ENCODE measurements at places on chromosomes 7 and 10.

- DNase-seq = no peak
Measured at GRCh38 chr7:115005953-115006352, 84.1 kb downstream of the MDFIC start.

GRCh38 chr7:54161621-54162020 is 380.6 kb upstream of the VSTM2A start:
- DNase-seq = no peak

DNA sequence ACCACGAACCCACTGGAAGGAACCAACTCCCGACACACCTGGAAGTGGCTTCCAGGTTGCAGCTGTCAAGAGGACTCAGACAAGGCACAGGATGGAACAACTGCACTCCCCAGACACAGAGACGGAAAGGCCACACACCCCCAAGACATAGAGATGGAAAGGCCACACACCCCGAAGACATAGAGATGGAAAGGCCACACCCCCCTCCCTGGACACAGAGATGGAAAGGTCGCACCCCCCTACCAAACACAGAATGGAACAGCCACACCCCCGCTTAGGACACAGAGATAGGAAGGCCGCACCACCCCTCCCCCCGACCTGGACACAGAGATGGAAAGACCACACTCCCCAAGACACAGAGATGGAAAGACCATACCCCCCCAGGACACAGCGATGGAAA is 7.6 kb downstream of the ZNF511 start:
- DNase-seq = no peak

DNA sequence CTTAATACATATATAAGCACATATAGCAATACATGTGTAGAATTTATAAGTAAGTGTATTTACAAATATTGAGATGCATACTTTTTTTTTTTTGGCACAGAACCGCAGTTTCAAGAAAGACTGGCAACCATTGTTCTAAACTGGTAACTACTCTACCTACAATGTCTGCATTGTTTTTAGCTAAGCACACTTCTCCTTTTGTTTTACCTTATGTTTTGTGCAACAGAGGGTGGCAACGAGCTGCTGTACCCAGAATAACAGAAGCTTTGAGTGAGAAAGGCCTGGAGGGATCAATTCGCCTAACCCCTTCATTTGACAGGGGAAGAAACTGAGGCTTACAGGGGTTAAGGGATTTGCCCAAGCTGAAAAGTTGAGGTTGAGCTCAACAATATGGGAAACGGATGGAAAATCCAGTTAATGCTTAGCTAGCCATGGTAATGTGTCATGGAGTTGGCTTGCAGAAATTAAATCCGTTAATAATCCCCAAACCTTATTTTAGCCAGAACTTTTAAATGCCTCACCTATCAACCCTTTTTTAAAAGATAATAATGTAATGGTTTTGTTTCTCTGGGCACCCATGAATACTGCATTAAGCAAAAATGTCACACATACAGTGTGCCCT is 25.5 kb downstream of the FZD1 start:
- DNase-seq = no peak

GRCh38 chr10:87760195-87760905 is 57.7 kb downstream of the ATAD1 start:
- DNase-seq = no peak

- DNase-seq = no peak
Measured at GRCh38 chr10:121033366-121033765, 182.2 kb downstream of the WDR11 start.

DNA sequence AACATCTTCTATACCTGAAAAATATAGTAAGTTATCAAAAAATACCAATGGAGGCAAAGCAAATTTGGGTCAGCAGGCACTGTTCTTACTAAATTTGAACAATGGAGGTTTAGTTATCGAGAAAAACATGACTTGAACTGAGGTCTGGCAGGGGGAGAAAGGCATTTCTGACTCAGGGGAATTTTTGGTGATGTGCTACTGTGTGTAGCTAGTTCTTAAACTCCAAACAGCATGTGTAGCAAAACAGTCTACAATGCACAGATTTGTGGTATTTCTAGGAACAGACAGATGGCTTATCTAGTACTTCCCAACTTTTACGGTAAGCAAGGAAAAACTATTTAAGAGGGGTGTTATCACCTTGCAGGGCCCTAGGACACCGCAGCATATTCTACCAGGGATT is 311.6 kb upstream of the LRRN3 start:
- no peak for DNase-seq

- DNase-seq = no peak
Measured at GRCh38 chr7:4325732-4326131, 356.4 kb upstream of the FOXK1 start.

DNA sequence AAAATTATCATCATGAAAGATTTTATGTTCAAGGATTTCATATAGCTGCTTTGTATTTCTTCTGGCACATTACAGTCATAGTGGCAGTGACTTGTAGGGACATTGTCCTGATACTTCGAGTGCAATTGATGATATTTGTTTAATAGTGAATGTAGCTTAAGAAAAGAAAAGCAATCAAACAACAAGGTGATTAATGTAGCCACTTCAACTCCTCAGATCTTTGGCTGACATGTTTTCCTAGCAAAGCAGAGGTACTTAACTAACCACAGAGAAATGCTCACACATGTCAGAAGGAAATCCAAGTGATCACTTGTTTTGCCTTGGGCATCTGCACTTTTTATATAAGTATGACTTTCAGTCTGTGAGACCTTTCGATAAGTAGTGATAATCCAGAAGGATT is 470.3 kb downstream of the AUTS2 start:
- DNase-seq = no peak

DNA sequence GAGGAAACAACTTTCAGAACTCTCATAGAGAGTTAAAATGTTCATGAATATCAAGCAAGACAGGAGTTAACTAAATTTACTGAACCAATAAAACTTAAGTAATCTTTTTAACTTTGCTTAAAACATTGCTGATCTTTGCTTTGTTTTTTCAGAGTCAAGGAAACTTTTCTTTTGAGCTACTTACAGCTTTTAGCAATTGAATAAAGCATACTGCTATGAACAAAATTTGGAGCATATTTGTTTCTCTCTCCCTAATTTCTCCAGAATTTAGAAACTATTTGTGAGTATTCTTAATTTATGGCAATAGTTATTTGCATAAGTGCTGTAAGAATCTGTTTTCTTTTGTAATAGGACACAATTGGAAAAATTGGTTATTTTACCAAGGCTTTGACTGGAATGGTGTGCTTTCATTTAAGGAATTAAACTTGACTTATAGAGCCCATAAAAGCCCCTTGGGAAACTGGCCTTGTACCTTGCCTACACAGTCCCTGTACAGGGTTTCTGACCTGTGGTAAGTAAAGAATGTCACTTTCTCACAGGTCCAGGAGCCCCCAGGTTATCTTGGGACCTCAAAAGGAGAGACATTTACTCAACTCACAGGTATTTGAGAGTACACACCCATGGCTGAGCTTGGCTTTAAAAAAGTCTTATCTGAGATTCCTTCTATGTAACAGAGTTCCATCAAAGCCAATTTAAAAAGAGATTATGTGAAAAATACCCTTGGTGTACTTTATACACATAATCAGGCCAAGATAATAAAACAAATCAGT is 23.3 kb upstream of the KIAA1549 start:
- DNase-seq = no peak

DNA sequence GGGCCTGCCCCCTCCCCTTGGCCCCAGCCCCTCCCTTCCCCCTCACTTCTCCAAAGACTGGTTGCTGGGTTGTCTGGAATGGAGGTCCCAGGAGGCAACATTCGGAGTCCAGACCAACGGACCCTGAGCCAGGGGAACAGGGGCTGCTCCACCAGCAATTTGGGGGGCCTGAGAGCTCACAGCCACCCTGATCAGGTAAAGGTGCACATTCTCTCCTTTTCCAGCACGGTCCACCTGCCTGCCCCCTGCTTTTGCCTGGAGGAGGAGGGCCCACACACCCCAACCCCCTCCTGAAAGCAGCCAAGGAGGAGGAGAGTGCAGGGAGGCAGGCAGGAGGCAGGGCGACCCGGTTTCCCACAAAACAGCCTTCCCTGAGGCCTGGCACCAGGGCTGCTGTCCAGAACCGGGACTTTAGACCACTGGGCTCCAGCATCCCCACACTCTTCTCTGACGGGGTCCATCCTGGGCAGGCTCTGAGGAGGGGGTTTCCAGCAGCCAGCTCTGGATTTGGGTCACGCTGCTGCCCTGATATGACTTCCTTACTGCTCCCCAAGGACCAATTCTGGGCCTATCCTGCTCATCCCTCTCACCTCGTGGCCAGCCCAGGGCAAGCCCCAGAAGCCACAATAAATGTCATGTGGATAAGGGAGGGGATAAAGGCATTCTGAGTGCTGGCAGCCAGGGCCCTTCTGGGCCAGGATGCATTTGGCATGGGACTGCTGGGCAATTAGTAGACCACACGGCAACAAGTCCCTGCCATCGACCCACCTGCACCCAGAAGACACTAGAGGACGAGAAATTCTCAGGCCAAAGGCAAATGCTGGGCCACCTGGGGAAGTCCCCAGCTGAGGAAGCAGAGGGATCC is 1.1 kb upstream of the CAMK2B start:
- DNase-seq = no peak

- no peak for DNase-seq
Measured at GRCh38 chr7:44489955-44490350, 505 bp downstream of the NUDCD3 start.

DNA sequence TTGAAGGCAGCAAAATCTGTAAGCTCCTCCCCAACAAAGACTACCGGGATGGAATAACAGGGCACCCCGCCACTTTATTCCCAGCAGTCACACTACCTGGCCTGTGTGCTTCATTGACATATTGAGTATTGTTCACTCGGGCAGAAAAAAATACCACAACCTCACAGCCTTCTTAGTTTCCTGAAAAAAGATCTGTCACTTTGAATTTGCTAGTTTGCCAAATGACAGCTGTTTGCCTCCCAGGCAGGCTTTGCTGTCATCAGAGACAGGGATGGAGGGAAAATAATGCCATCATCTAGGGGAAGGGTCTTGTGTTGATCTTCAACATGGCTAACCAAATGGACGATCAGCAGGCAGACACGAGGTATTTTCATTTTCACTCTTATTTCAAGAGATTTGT is 26.9 kb downstream of the BMPER start:
- no peak for DNase-seq

DNA sequence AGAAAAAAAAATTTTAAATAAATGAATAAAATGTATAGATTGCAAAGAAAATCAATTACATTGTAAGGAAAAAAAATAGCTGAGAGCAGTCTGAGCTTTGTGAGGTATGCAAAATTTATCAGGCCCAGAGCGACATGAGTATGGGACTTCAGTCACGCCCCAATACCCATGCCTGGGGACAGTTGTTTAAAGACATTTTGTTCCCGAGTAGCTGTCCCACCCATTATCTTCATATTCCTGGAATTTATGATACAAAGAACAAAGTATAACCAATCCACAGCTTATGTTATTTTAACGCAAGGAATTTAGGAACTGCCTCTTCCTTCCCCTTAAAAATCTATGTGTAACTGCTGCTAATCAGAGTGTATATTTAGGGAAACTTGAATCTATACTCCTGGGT is 1.6 kb upstream of the PON2 start:
- DNase-seq = no peak

- no peak for DNase-seq
Measured at GRCh38 chr7:112357136-112357535, 93.1 kb upstream of the IFRD1 start.

- DNase-seq = no peak
Measured at GRCh38 chr7:25496476-25497368, 268.4 kb upstream of the NPVF start.

Data from NCI-H1105 (cell line).